Activated CD4-positive, alpha-beta T cell treated with anti-CD3 and anti-CD28 coated beads, Interleukin-10, Interleukin-2, amounts not matched to agents 100 ng/mL and 50 ng/mL, durations not matched to agents 16 hours and 8 hours (primary cell): ENCODE measurements at places on chromosomes 3 and 15.
A peak's percentile ranks its signal among the peaks of the same experiment; 100 is the strongest.

GRCh38 chr3:141642215-141642614 lies 95.9 kb upstream of the RNF7 start:
- no peak for DNase-seq

- DNase-seq, result no peak
Observed at GRCh38 chr3:11272906-11273574, 843 bp downstream of the ATG7 start.

- peak; percentile 25 for DNase-seq
Observed at GRCh38 chr15:70142322-70143191, 44.8 kb upstream of the TLE3 start.

DNA sequence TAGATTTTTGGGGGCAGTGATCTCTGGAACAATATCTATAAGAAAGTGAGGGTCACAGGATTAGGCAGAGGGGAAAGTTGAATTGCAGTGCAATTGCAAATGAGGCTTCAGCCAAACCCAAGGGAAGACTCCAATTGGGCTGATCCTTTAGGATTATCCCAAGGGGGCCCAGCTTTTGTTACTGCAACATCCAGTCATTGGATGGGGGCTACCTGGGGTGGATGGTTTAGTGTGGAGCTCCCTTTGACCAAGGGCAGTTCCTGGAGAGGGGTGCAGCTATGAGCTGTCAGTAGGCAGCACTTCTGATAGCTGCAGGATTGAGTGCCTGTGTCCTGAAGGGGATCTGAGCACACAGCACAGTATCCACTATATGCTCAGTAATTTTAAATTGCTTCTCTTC lies 355.2 kb upstream of the AZI2 start:
- DNase-seq, result no peak

GRCh38 chr15:40425681-40426080 lies 15.1 kb upstream of the BAHD1 start:
- no peak for DNase-seq

DNA sequence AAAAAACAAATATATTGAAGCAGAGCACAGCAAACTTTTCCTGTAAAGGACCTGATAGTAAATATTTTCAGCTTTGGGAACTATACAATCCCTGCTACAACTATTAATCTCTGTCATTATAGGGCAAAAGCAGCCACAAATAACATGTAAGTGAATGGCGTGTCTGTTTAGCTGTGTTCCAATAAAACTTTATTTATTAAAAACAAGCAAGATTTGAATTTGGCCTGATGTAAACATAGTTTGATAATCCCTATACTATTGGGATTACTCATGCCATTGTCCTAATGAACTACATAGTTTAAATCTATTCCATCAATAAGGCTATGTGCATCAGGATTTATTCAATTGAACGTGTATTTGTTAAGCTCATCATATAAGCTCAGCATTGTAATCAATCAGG lies 286.8 kb upstream of the CNTN6 start:
- no peak for DNase-seq

- DNase-seq, result peak; percentile 89
Observed at GRCh38 chr3:56682462-56683121, 473 bp downstream of the TASOR start.

DNA sequence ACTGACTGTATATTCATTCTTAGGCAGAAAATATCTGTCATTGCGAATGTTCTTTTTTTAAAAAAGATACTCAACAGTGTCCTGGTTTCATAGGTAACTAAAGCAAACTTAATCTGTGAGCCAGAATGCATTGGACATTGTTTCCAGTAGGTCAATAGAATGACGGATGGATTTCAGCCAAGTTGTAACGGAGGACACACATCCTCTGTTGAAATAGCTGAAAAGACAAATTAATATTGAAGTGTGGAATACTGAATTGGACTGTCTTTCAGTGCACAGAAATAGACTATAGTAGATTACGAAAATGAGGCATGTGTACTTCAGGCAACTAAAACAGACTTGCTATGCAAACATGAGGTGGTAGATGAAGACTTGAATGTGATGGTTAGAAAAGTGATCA lies 461.6 kb downstream of the WDR72 start:
- no peak for DNase-seq

GRCh38 chr3:11568503-11569155 lies 75.1 kb downstream of the VGLL4 start:
- no peak for DNase-seq

- DNase-seq, result no peak
Observed at GRCh38 chr3:158732856-158733200, 571 bp upstream of the RARRES1 start.

GRCh38 chr3:78871048-78871447 lies 896.8 kb downstream of the ROBO1 start:
- DNase-seq, result no peak

DNA sequence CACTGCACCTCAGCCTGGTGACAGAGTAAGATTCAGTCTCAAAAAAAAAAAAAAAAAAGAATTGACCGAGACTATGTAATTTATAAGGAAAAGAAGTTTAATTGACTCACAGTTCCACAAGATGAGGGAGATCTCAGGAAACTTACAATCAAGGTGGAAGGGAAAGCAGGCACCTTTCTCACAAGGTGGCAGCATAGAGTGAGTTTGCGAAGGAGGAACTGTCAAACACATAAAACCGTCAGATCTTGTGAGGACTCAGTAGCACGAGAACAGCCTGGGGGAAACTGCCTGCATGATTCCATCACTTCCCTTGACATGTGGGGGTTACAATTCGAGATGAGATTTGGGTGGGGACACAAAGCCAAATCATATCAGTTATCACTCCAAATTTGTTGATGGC lies 380.9 kb downstream of the EDEM1 start:
- no peak for DNase-seq

DNA sequence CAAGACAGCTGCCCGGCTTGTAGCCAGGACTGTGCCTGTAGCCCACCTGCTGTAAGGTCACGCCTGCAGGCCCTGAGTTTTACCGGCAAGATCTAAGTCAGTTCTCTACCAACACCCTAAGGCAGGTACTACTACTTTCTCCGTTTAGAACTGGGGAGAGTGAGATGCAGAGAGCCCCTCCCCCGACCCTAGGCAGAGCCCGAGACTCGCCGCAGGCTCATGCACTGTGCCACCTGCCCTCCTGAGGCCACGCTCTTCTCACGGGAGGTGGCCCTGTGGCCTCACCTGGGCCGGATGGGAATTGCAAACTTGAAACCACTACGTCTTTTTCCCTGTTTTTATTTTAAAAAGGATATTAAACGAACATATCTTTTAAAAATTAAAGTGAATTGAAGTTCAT lies 36.9 kb upstream of the PCSK6 start:
- DNase-seq, result no peak

DNA sequence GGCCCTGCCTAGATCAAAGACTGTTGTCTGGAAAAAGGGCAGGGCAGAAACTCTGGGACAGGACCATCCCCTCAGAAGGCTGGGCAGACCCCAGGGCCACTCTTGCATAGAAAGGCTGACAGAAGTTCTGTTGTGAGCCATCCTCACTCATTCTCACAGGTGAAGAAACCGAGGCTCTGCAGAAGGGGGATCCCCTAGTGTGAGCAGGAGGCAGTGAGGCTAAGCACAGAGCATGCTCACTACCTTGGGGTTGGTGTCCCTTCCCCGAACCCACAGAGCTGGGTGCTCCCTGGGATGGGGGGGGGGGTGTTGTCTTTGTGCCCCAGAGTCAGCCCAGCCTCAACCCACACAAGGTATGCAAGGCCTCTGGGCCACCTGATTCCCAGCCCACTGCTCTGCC lies 50.9 kb upstream of the TMEM115 start:
- DNase-seq, result no peak

- no peak for DNase-seq
Observed at GRCh38 chr3:131541288-131541687, 38.5 kb upstream of the MRPL3 start.

GRCh38 chr3:187169231-187169960 lies 27.9 kb upstream of the RTP1 start:
- no peak for DNase-seq

- DNase-seq, result no peak
Observed at GRCh38 chr3:22969276-22969675, 233.9 kb upstream of the UBE2E2 start.

DNA sequence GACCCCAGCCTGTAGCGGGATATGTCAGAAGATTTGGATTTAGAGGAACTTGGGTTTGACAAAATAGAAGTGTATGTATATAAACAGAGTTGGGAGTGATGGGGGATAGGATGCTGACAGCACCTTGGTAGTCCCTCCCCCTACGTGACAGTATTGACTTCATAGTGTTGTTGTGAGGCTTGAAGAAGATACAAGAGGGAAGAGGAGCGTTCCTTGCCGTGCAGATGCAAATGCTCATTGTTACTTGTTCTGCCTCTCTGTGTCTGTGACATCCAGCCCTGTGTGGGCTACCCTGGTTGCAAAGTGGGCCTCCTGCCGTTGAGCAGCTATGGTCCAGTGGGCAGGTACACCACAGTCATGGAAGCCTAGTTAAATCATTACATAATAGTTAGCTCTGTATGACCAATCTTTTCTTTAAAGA lies 45.0 kb downstream of the SMAD3 start:
- DNase-seq, result no peak

DNA sequence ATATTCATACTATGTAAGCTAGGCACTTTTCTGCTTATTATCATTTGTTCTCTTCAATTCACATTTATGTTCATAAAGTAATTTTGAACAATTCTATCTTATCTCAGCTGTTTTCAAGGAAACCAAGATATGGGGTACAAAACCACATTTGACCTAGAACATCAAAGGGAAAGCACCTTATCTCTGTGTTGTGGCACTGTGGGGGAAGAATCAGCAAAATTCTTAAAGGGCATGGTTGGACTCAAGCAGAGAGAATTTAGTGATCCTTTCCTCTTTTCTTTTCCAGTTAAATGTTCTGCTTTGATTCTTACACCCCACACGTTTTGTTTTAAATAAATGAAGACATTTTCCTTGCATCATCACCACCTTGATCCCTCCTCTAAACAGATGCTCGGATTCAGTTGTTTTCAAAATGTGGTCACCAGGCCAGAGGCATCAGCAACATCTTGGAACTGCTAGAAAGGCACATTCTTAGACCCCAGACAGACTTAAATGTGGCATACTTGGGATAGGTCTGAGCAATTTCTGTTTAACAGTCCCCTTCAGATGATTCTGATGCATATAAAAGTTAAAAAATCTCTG lies 128.4 kb upstream of the TP63 start:
- peak; percentile 20 for DNase-seq

DNA sequence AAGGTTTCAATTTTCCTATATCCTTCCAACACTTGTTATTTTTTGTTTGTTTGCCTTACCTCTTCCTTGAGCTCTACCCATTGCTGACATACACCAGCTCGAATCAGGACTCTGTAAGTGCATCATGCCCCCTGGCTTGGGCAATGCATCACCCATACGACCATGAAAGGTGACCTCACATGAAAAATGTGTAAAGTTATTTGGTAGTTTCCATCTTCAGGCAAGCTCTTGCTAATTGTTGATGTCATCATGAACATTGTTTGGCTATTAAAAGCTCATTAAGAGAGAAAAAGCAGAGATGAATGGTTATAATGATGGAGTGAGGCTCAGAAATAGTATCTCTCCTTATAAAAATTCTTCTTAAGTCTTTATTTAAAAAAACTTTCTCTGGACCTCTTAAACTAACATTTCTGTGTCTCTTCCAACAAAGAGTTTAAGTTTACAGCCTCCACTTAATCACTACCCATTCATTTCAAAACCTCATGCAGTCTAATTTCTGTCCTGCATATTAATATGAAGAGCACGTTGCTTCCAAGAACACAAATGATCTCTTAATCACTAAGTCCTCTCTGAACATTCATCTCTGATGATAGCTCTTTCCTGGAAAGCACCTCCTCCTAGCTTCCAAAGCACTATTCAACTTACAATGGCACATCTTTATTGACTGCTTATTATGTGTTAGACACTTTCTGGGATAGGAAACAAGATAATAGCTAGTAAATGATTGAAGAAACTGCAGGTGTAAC lies 236.3 kb downstream of the NFKBIZ start:
- DNase-seq, result peak; percentile 85

DNA sequence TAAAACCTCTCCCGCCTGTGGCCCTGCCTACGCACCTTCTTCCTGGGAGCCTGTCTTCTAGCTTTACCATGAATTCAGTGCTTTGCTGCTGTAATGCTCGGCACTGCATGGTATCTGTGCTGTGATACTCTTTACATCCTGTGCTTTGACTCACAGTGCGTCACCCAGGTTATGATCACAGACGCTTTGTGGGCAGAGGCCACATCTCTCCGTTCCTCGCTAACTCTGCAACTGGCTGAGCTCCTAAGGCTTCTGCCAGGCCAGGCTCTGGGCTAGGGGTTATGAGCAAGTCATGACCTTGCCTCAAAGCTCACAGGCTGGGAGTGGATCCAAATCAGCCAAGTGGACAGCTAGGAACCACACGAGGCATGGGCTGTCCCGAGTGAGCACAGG lies 23.2 kb downstream of the SPTBN5 start:
- DNase-seq, result peak; percentile 72

DNA sequence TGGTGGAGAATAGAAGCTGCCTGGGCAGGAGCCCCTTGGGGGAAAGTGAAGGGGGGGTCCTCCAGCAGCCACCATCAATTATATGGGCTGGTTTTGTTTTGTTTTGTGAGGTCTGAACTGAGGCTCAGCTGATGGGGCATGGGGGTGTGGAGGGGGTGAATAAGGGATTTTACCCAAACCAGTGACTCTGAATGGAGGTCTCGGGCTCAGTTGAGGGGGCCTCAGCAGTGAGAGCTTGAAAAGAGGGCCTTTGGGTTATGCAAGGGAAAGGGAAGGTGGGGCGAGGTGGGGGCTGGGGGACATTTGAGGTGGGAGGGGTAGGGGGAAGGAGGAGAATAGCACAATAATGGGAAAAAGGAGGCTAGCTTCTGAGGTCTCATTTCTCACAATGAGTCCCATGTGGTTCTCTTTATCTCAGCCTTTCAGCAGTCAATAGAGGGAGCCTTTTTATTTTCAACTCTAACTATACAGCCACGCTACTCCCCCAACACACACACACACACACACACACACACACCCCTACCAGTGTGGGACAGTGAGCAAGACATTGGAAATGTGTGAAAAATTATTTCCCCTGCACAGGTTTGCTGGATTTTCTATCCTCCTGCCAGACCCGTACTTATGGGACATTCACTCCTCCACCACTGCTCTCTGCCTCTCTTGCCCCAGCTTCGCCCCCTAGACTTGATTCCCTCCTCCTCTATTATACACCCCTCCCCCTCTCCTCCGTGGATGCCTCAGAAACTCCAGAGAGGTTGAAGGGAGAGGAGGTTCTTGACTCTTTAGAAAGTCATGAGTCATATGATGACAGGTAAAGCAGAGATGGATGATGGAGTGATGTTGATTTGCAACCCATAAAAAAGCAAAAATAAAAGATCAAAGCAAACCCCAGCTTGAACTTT lies 96.0 kb downstream of the GTPBP8 start:
- no peak for DNase-seq
